ENCODE measurements at places on chromosomes 2 and 18.

- no peak for DNase-seq
Observed at GRCh38 chr2:235768606-235769005, 274.8 kb downstream of the AGAP1 start.

- no peak for DNase-seq
Observed at GRCh38 chr2:196845371-196845770, 36.2 kb upstream of the C2orf66 start.

DNA sequence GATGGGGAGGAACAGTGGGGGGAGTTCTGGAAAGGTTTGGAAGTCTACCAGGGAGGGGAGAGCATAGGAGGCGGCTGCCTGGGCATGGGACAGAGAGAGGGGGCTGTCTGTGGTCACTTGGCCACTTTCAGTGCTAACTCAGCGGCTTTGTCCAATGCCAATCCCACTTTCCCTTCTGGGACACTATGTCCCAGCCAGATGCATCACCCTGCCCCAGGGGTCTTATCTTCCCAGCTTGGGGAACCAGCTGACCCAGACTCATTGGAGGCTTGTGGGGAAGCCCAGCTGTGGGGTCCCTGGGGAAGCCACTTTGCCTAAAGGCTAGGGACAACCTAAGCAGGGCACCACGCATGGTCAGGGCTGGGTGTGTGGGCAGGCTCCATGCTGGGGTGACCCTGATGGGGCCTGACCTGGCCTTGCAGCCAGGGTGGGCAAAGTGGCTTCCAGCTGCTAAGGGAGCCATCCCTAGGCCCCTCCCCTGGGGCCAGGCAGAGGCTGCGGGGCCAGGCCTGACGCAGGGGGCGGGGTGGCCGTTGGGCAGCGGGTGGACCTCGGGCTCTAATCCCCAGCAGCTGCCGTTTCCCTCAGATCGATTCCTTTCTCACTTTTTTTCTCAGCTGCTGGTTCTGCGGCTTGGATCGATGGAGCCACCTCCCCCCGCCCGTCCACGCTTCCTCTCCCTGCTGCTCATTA lies 1.6 kb upstream of the ASIC4 start:
- no peak for DNase-seq

GRCh38 chr18:45254709-45255082 lies 360.6 kb upstream of the SLC14A2 start:
- no peak for DNase-seq

GRCh38 chr18:48313792-48314191 lies 95.4 kb downstream of the ZBTB7C start:
- no peak for DNase-seq

- DNase-seq: no peak
Observed at GRCh38 chr18:27017901-27018500, 152.5 kb upstream of the AQP4 start.

DNA sequence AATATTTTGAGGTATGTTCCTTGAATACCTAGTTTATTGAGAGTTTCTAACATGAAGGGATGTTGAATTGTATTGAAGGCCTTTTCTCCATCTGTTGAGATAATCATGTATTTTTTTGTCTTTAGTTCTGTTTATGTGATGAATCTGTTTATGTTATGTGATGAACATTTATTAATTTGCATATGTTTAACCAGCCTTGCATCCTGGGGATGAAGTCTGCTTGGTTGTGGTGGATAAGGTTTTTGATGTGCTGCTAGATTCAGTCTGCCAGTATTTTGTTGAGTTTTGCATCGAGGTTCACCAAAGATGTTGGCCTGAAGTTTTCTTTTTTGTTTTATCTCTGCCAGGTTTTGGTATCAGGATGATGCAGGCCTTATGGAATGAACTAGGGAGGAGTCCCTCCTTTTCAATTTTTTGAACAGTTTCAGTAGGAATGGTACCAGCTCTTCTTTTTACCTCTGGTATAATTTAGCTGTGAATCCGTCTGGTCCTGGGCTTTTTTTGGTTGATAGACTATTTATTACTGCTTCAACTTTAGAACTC lies 71.9 kb downstream of the EPC2 start:
- no peak for DNase-seq

- DNase-seq: peak; percentile 28
Observed at GRCh38 chr2:236607471-236608187, 38.0 kb downstream of the ACKR3 start.

DNA sequence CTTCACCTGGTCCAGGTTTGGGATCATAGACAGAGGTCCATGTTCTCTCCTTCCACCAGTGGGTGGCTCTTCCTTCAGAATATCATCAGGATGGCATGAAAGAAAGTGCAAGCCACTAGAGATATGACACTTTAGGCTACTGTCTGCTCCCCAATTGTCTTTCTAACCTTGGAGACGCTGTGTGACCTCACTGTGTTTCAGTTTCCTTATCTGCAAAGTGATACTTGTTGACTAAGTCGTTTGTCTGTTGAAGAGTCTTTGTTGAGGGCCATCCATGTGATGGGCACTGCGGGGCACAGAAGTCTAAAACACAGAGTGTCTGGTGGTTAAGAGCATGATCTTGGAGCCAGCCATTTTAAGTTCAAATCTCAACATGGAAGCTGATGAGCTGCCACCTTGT lies 259.9 kb upstream of the THSD7B start:
- DNase-seq: no peak

GRCh38 chr2:217382794-217383193 lies 522.9 kb upstream of the TNP1 start:
- DNase-seq: no peak

GRCh38 chr2:151946899-151947812 lies 118.9 kb upstream of the ARL5A start:
- no peak for DNase-seq

GRCh38 chr2:37350034-37350433 lies 5.6 kb downstream of the QPCT start:
- no peak for DNase-seq

DNA sequence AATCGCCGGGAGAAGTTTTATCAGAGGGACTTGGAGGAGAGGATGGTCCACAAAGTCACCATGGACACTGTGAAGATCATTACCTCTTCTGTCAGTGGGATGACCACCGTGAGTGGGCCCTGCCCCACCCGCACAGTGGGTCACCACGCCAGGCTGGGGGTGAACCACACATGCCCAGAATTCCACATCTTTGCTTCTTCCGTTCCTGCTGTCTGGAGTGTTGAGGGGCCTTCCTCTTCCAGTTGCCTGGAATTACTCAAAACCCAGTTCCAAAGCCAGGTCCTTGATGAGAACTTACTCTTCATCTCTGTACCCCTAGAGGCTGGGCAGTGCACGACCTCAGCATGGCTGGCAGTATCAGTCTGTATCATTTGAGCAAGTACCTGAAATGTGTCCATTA lies 22.1 kb downstream of the MROH2A start:
- DNase-seq: no peak

GRCh38 chr2:41954304-41955291 lies 93.2 kb upstream of the PKDCC start:
- no peak for DNase-seq

DNA sequence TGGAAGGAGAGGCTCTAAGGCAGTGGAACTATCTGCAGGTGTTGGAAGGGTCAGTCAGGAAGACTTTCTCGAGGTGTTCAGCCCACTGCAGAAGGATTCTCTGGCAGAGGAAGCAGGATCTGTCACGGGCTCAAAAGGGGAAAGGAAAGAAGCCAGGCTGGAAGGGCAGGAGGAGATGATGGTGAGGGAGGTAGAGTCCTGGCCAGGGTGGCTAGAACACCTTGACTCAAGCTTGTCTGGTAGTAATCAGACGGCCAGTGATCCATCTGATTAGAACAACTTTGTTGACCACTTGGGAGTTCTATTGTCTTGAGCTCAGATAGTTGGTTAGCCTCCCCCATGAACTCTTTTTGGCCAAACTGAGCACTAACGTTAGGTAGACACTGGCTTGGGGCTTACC lies 9.7 kb upstream of the ATOH8 start:
- no peak for DNase-seq

GRCh38 chr2:75522543-75523312 lies 38.0 kb downstream of the EVA1A start:
- DNase-seq: no peak

DNA sequence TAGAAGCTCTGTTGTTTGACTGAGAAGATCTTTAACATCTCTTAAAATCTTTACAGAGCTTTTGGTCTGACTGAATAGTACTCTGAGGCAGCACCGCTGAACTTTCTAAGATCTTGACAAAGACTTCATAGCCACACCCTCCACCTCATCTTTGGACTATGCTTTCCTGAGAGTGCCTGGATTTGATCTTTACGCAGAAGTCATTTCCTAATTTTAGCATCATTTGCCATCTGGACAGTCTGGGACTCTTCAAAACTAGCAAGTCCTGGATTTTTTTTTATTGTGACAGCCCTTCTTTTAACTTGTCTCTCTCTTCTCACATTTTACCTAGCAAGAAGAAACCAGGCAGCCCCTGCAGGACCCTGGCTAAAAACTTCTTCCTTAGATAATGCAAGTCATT lies 188.8 kb downstream of the CTIF start:
- no peak for DNase-seq

GRCh38 chr2:49796266-49796665 lies 642.0 kb upstream of the FSHR start:
- no peak for DNase-seq

GRCh38 chr18:8699948-8700347 lies 5.4 kb upstream of the MTCL1 start:
- DNase-seq: no peak

DNA sequence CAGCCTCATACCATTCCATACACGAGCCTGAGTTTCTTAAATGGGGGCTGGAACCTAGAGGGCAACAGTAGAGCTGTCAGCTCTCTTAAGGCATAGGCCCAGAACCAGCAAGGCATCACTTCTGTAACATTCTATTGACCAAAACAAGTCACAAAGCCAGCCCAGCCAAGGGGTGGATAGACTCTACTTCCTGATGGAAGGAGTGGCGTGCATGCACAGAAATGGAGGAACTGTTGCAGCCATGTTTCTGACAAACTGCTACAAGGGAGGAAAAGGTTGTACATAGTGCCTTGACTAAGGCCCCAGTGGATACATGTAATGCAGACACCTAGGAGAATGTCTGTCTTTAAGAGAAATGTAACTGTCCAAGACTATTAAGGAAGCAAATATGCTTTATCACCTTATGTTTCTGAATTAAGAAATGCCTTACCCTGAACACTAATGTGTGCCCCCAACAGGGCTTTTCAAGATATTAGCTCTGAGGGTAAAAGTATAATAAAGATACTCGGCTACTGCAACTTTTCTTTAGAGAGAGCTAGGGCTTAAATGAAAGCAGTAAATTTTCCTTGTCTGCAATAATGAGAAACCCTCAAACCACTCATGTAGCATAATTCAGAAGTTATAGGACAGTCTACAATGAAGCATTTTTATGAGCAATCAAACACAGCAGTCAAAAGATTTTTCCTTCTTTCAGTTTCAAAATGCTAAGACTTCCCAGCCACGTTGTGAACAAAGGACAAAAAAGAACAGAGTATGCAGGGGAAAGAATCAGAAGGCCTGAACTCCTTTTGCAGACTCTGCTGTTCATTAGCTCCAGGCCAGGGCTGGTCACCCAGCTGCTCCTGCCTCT lies 35.1 kb upstream of the CDC42EP3 start:
- no peak for DNase-seq

- DNase-seq: no peak
Observed at GRCh38 chr18:59833785-59834184, 66.0 kb upstream of the PMAIP1 start.

All from non-pigmented ciliary epithelial cell (primary cell).